ENCODE measurements at places on chromosomes 2 and 18.

DNA sequence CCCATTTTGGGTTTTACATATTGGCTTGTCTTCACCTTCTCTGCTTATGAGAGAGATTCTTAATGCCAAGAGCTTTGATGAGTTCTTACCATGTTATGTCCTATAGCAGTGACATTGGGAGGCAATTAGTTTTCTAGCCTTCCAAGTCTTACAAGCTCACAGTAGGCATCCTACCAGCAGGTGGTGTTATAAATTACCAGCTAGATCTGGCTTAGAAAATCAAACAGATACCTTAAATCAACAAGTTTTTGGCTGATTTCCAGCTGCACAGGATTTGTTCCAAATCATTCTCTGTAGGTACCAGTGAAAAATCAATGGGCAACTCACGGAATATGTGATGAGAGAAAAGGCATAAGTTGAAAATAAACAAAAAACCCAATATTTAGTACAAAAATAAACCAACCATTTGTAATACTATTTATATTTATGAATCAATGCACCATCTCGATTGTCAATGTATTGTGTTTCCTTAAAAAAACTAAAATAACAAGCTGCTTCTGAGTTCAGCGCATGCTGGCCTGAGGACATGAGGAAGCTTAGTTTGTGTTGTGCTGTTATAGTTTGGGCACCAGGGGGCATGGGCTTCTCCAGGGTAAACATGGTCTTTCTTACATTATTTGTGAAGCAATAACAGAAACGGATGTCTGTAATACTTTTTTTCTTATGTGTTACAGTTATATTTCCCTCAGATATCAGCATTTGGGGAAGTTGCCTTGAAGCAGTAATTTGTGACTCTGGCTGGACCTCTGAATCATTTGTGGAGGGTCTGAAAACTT is 34.1 kb upstream of the NXPH2 start:
- peak; percentile 61 for DNase-seq
- peaks cover 2% of the 10 kb centered on the region for H3K4me1 ChIP-seq
- no peak overlapping the region for H3K4me3 ChIP-seq
- no peaks in the 10 kb centered on the region for H3K27me3 ChIP-seq
- no peaks in the 10 kb centered on the region for H3K36me3 ChIP-seq

DNA sequence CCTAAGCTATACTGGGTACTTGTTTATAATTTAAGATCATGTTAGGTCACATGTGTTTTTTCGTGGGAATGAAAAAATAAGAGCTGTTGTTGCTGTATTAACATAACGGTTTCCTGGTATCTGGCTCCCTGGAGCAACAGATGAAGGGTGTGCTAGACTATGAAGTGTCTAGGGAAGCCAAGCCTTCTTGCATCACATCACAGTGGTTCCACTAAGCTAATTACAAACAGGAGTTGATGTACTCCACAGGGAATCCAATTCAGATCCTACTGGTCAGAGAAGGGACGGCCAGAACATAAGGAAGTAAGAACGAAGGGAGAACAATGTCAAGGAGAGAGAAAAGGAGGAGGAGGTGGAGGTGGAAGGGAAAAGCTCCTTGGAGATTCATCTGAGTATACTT is 193.0 kb upstream of the CYP26B1 start:
- no peak for DNase-seq
- H3K36me3 ChIP-seq: peaks cover 18% of the 10 kb centered on the region
- no peaks in the 10 kb centered on the region for H3K4me1 ChIP-seq
- no peak overlapping the region for H3K27ac ChIP-seq

DNA sequence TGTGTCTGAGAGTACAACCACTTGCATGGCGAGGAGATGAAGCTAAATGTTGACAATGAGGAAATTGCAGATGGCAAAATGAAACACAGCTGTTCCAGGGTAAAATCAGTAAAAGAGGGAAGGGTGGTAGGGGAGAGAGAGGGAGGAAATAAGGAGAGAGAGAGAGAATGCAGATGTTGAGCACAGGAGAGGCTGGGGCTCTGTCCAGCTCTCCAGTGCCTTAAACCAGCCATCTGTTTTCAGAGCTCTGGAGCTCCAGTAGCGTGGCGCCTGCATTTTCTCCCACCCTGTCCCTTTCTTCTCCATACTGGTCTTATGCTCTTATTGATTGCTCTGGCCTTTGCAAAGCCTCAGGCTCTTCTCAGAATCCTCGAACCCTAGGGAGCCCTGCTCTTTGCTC is 52.7 kb upstream of the BOD1L2 start:
- no peak overlapping the region for H3K27ac ChIP-seq
- no peaks in the 10 kb centered on the region for H3K4me1 ChIP-seq
- H3K4me3 ChIP-seq: no peak overlapping the region
- H3K36me3 ChIP-seq: no peaks in the 10 kb centered on the region
- peak; percentile 39 for DNase-seq

DNA sequence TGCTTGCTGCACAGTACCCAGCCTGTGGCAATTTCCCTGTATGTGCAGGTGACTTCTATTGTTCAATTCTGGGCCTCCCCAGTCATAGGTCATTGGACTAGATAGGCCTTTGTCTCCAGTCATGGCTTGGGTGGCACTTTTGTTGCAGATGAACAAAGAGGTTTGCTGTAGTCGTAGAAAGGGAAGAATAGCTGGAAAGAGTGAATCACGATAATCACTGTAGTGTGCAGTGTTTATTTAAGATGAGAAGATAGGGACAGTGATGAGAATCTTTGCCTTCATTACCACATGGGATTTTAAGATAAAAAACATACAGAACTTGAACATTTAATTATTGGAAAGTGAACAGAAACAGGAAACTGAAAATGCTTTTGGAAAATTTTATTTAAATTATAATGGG is 156.1 kb upstream of the CYRIA start:
- no peak overlapping the region for H3K27ac ChIP-seq
- no peak for DNase-seq
- H3K4me3 ChIP-seq: no peak overlapping the region
- no peaks in the 10 kb centered on the region for H3K4me1 ChIP-seq
- no peaks in the 10 kb centered on the region for H3K36me3 ChIP-seq

DNA sequence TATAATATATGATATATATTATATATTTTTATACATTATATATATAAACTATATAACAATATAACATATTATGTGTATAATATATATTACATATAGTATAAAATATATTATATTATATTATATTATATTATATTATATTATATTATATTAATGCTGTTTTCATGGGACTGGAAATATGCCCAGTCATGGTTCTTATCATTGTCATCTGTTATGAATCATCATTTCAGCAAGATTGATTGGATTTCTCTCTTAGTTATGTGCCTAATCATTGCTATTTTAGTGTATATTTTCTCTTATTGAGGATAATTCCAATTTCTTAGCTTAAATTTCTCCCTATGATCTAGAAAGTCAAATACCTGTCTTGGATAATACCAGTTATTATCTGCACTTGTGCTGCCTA is 617.8 kb downstream of the TRIB2 start:
- no peaks in the 10 kb centered on the region for H3K36me3 ChIP-seq
- no peaks in the 10 kb centered on the region for H3K4me1 ChIP-seq
- no peak for DNase-seq
- H3K4me3 ChIP-seq: no peak overlapping the region
- no peaks in the 10 kb centered on the region for H3K27me3 ChIP-seq
- H3K27ac ChIP-seq: no peak overlapping the region
